ENCODE measurements at places on chromosomes 16 and 17.

DNA sequence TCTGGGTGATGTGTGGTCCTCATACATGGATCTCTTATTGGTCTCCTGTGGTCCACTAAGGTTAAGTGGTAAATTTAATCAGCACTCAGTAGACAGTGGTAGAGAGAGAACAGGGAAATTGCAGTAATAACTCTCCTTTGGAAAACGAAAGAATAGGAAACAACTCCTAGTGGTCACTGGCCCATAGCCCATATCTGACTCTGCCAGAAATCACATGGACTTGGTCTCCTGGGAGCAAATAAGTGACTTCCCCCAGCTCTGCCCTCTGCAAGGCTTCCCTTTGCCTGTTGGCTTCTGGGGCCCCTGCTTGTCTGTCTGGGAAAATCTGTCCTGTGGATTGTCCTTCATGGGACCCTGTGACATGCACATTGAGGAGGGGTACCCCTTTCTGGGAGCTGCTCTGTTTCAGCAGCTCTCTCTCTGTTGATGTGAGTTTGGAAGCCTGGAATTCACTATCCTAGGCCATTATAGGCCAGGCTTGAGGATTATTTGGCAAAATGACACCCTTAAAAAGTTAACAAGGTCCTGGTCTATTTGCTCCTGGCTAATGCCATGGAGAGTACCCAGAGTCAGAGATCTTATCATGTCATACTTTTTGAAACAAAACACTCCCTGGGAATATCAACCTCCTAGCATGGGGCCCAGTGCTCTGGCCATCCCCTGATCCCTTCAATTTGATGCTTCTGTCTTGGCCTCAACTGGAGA, 58.0 kb upstream of the HNF1B start:
- no peak for DNase-seq

DNA sequence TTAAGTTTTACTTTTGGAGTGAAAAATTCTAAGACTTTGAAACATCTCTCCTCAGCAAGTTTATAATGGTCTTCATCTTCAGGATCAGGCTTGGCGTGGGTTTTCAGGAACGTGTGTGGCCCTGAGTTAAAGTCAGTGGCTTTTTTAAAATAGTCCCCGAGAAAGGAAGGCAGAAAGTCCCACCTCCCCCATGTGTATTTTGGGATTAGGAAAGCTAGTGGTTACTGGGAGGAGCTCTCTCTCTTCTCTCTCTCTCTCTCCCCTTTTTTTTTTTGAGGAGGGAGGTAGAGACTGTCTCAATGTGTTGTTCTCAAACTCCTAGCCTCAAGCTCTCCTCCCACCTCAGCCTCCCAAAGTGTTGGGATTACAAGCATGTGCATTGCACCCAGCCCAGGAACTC, 213.2 kb downstream of the IRX3 start:
- no peak for DNase-seq

- no peak for DNase-seq
These were observed 12.6 kb upstream of the MRPL38 start for GRCh38 chr17:75917141-75917916.

DNA sequence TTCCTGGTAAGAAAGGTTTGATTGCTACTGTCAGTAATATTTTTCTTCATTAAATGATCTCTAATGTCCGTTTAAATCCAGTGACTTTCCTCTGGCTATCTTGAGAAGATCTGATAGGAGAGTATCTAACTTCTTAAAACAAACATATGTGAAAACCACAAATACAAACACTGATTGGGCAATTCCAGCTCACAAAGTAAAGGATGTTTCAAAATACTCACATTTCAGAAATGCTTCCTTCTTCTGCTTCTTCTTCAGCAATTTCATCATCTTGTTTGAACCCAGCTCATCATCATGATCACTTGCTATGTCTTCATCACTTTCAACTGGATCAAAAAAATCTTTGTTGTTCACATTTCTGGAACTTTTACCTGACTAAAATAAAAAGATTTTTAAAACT, 64.3 kb upstream of the RBL2 start:
- DNase-seq: no peak

GRCh38 chr16:30615358-30616091, 5.3 kb upstream of the ZNF689 start:
- DNase-seq: peak; percentile 78

- DNase-seq: no peak
These were observed 53.7 kb downstream of the NT5M start for GRCh38 chr17:17356931-17357270.

- peak; percentile 38 for DNase-seq
These were observed 2.3 kb downstream of the DNASE1 start for GRCh38 chr16:3656491-3657468.

DNA sequence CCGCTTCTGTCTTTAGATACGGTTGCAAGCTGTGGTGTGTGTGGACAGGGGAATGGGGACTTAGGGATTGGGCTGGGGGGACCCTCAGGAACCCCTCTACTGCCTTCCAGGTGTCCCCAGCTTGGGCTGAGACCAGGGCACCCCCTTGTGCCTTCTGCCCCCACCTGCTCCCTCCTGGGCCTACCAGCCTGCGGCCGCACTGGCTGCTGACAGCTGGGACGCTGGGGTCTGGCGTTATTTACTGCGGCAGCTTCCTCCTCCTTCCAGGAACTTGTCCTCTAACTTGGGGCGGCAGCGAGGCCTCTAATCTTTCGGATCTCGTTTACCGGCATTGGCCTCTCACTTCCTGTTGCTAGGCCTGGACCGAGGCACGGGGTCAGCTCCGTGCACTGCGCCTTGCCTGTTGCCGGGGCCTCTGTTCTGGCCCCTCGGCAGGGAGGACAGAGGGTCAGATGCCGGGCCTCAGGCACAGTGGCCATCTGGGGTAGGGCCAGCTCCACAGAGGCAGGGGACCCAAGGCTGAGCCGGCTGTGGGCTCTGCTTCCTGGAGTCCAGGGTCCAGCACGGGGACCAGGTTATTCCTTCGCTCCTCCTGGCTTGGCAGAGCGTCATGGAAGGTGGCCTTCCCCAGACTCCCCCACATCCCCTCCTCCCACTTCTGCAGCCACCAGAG, 31.8 kb downstream of the TMEM235 start:
- no peak for DNase-seq

- no peak for DNase-seq
These were observed 27.5 kb downstream of the ZFHX3 start for GRCh38 chr16:73020409-73020884.

GRCh38 chr17:49969795-49970389, 902 bp downstream of the DLX4 start:
- no peak for DNase-seq

DNA sequence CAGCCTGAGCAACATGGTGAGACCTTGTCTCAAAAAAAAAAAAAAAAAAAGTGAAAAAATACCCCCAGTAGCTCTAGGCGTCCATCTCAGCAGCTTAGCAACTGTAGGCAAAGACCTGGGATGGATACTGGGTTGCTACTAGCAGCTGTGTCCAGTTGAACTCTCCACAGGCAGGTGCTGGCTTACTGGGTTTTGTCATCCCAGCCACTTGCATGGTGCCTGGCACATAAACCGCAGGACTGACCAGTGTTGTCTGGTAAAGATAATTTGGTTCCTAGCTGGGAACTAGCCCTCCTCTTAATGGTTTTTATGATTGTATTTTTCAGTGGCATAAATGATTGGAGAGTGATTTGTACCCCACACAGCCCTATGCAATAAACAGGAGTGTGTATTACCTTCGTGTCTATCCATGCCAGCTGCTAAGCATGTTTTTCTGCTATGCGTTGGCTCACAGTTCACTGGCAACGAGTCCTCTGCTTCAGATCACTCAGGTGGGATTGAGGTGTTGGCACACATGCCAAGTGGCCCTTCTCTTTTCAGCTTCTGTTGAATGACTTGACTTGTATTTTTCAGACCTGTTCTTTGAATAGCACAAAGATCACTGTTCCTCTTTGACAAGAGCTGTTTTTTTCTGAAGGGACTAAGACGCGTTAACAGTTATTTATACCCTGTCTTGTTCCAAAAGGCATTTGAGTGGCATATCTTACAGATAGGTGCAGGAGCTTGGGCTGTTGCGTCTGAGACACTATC, 352.9 kb downstream of the SNX29 start:
- no peak for DNase-seq

DNA sequence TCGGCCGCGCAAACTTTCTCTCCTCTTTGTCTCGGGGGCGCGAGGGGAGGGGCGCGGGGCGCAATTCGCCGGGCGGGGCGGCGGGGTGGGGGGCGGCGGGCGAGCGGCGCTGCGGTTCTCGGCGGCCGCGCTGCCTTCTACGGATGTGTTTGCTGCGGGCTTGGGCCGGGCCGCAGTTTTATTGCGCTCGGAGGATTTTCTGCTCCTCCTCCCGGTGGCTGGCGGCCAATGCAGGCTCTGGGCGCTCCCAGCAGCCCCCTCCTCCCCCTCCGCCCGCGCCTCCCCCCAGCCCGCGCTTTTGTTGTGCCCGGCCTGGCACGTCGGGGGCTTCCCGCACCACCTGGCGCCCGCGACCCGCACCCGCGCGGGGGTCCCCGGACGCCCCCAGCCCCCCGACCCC, at the start of gene TIMP2:
TSS of gene TIMP2 (minus strand) at position 154 of the 400 bp plus-strand sequence. CDS start 299 bp downstream, outside the sequence.
- DNase-seq: peak; percentile 46

- no peak for DNase-seq
These were observed 27.6 kb downstream of the GSG1L start for GRCh38 chr16:28035866-28036393.

DNA sequence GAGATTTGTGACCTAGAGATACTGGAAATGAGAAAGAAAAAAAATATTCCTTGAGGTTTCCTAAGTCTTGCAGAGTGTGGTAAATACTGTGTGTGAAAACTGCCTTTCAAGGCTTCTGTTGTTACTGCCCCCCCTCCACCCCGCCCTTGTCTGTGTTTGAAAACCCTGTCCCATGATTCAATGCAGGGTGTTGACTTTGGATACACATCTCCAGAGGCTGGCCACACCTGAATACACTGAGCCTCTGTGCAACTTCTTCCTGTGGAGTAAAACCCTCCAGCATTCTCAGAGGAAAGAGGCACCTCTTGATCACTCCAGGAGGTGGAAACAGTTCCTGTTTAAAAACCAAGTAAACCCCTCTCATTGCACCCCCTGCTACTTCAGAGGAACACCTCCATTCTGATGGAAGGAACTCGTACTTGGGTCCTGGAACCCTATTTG, 123.0 kb upstream of the CACNG5 start:
- no peak for DNase-seq

- no peak for DNase-seq
These were observed at the start of gene IRX6 for GRCh38 chr16:55323637-55324271. TSS of gene IRX6 (plus strand) at chr16:55324203. CDS start at chr16:55325092, 889 bp downstream.

- no peak for DNase-seq
These were observed 755 bp downstream of the RPL3L start for GRCh38 chr16:1953734-1954133.

- no peak for DNase-seq
These were observed 62.1 kb upstream of the NOL11 start for GRCh38 chr17:67655478-67656148.

GRCh38 chr17:65370669-65371131, 190.7 kb downstream of the AXIN2 start:
- no peak for DNase-seq

GRCh38 chr17:81902653-81903414, 796 bp downstream of the NPB start:
- DNase-seq: no peak

- no peak for DNase-seq
These were observed 348.1 kb downstream of the FOXL1 start for GRCh38 chr16:86926181-86927094.

Data from stimulated activated CD4-positive, alpha-beta T cell treated with anti-CD3 and anti-CD28 coated beads, Interleukin-4, amount 100 ng/mL, for 48 hours (primary cell).